H4 (cell line): ENCODE measurements at places on chromosomes 7 and 10. TPM values are rescaled to one million over a fixed set of nuclear protein-coding genes. Genes with fewer than 3 reads are reported as not detected.

DNA sequence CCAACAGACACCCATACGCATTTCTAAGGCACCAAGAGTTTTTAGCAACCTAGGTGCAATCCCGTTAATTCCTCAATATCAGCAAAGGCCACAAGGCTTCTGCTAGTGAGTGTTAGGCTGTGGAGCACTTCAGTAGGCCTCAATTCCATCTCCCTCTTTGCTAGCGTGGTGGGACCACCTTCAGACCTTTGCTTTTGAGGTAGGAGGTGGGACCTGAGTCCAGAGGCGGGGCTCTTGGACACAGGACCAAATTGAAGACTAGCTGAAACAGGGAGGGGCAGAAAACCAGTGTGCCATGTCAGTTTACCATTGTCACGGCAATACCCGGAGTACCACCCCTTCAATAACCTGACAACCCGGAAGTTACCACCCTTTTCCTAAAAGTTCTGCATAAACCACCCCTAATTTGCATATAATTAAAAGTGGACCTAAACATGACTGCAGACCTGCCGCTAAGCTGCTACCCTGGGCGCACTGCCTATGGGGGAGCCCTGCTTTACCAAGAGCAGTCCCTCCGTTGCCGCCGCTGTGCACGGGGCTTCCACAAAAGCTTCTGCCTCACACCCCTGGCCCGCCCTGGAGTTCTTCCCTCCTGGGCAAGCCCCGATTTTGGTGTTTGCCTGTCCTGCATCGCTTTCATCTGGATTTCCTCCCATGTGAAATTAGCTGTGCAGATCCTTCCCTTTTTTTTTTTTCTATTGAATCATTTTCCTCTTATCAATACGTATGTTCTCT, 41.1 kb upstream of the EN2 start:
- DNase-seq = no peak

DNA sequence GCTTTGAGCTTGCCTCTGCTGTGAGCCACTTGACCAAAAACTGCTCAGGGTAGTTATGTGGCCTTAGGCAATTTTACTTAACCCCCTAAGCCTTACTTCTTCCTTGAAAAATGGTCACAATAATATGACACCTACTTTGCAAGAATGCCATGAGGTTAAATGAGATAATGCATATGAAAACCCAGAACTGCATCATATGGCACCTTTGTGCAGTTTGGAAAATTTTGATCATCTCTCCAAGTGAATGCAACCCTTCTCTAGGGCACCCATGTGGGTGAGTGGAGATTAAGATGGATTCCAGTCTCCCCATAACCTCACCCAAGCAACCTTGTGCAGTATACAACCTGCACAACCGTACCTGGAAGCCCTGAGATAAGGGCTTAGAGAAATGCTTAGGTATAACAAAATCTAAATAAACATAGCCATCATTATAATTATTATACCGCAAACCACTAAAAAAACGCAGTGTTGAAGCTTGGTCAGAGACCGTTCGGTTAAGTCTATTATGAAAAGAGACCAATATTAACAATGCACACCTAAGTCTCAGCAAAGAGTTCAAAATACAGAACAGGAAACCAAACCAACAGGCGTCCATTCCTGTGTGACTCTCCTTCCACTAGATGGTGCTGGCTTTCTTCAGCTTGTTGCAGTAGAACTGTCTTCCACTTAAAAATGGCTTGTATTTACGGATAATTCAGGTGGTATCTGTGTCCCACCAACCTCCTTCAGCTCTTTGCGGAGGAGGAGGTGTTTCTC, 21.0 kb upstream of the ASB15 start:
- DNase-seq = peak; percentile 64

DNA sequence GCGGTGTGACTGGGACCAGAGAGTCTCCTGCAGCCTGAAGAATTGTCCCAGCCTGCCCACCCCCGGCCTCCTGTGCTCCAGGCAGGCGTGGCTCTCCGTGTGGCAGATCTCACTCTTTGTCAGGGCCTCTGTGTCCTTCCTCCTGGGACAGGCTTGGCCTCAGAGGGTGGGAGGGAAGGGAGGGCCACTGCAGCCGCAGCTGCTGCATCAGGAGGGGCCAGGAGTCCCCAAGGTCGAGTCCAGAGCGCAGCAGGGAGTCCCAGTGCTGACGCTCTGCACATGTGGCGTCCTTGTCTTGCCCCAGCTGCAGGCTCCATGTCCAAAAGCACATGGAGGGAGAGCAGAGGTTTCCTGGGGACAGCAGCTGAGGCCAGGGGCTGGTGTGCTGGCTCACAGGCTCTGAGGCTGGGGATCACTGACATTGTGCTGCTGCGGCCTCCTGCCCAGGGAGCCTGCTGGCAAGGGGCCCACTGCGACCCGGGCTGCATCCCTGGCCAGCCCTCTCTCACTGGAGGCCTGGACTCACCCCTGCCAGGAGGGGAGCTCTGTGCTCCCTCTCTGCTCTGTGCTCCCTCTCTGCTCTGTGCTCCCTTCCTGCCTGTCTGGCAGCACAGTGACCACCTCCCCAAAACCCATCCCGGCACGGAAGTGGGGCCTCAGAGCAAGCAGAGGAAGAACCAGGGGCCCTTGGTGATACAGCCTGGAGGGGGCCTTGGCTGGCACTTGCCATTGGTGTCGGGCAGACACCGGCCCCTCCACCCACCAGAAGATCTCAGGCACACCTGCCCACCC, 114.6 kb upstream of the RET start:
- DNase-seq = no peak

GPR26 gene
- not detected in 2 replicates for total RNA-seq

GRCh38 chr10:122373108-122373507, 1.4 kb upstream of the PLEKHA1 start:
- no peak for DNase-seq

DNA sequence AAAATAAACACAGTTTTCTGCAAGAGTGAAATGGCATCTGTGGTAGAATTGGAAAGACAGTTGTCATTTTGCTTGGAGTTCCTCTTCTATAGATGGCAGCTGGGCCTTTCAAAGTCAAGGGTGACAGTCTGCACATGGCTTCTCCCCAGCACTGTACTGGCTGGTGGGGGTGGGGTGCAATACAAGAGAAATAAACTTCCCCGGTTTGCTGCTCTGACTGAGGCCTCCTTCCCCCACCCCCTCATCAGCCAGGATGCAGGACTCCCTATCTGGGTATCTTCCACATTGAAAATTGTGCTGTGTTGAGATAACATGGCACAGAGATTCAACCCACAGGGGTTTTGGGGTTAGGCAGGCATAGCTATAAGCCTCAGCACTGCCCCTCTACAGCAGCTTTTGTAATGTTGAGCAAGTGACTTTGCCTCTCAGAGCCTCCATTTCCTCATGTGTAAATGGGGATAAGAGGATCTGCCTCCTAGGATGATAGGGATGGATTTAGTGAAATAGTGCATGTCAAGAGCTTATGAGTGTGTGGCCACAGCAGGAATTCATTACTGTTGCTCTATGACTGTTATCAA, 85.8 kb upstream of the WDR11 start:
- no peak for DNase-seq

OGDH gene
- 67.1 and 93.7 TPM in 2 replicates for total RNA-seq

DNA sequence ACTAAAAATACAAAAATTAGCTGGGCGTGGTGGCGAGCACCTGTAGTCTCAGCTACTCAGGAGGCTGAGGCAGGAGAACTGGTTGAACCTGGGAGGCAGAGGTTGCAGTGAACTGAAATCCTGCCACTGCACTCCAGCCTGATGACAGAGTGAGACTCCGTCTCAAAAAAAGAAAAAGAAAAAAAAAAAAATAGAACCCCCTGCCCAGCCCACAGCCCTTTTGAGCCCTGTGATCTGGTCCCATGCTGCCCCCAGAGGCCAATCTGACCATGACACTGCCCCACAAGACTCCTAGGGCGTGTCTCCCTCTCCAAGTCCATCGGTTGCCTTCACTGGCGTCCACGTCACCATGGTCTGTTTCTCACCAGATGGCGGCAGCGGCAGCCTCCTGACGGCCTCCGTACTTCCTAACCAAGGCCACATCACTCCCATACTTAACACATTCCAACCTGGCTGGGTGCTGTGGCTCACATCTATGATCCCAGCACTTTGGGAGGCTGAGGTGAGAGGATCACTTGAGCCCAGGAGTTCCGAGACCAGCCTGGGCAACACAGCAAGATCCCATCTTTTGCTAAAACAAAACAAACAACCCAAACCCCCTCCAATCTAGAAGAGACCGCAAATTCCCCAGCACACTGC, 18.0 kb downstream of the STX1A start:
- peak; percentile 76 for DNase-seq

RNF148 gene
- total RNA-seq = 0.14 and 0.86 TPM in 2 replicates

- DNase-seq = no peak
These were observed 69.4 kb downstream of the FAM204A start for GRCh38 chr10:118272767-118273166.

MMD2 gene
- not detected in 2 replicates for total RNA-seq

- DNase-seq = no peak
These were observed at the start of gene GRIFIN for GRCh38 chr7:2476298-2476697. Gene GRIFIN, minus strand, starts transcription at chr7:2476398. Its CDS starts 15 bp downstream, at chr7:2476383.

DNA sequence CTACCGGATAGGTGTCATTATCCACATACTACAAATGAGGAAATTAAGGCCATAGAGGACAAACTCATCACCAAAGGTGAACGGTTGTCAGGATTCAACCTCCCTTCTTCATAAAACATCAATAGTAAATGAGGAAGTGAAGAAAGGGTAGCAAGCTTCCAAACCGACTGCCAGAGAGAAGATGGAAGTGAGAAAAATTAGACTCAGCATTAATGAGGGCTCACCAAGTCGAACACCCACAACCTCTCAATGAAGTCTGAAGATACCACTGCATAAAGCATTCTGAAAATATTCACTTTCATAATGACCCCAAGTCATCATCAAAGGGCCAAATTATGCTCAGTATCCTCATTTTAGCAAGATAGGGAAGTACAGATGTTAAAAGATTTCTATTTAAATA, 29.6 kb downstream of the ABCB4 start:
- no peak for DNase-seq

CREM gene
- total RNA-seq = 45.6 and 48.0 TPM in 2 replicates

GRCh38 chr7:31311552-31311951, 29.0 kb downstream of the NEUROD6 start:
- DNase-seq = no peak

COL28A1 gene
- not detected in 2 replicates for total RNA-seq

RPP30 gene
- 82.8 and 108 TPM in 2 replicates for total RNA-seq

DIP2C gene
- total RNA-seq = 2.2 and 2.3 TPM in 2 replicates

DNA sequence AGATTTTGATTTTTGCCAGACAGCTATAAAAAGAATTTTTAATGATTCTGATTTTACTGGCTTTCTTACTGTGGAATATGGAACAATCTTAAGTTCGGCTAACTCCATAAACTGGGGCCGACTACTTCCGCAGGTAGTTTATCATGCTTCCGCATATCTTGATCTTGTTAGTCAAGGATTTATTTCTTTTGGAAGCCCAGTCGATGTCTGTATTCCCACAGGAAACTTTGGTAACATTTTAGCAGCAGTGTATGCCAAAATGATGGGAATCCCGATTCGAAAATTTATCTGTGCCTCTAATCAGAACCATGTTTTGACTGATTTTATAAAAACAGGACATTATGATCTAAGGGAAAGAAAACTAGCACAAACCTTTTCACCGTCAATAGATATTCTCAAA, 8.1 kb downstream of the THNSL1 start:
- DNase-seq = no peak

ZNF138 gene
- 5.9 and 6.3 TPM in 2 replicates for total RNA-seq

- DNase-seq = peak; percentile 17
These were observed 91.1 kb downstream of the CH25H start for GRCh38 chr10:89115876-89116627.

DNA sequence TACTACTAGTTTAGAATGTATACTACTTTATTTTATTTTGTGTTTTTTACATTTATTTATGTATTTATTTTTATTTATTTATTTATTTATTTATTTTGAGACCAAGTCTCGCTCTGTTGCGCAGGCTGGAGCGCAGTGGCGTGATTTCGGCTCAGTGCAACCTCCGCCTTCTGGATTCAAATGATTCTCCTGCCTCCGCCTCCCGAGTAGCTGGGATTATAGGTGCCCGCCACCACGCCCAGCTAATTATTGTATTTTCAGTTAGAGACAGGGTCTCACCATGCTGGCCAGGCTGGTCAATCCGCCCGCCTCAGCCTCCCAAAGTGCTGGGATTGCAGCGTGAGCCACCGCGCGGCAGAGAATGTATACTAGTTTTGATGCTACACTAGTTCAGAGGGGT, 2.0 kb upstream of the PARD3 start:
- no peak for DNase-seq

GRCh38 chr10:69802424-69803161, 887 bp downstream of the COL13A1 start:
- no peak for DNase-seq

ABCB1 gene
- 12.4 and 14.1 TPM in 2 replicates for total RNA-seq

DNA sequence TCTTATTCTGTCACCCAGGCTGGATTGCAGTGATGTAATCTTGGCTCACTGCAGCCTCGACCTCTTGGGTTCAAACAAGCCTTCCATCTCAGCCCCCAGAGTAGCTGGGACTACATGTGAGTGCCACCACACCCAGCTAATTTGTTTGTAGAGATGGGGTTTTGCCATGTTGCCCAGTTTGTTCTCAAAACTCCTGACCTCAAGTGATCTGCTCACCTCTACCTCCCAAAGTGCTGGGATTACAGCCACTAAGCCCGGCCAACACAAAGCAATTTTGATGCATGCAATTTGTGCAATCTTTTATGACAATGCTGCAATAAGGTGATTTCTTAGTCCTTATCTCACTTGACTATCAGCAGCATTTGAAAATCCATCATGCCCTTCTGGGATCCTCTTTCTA, 333.1 kb downstream of the FRMD4A start:
- DNase-seq = no peak

- DNase-seq = no peak
These were observed 4.9 kb upstream of the GRID2IP start for GRCh38 chr7:6556196-6556595.

AOAH gene
- 27.9 and 29.3 TPM in 2 replicates for total RNA-seq

COMMD3 gene
- total RNA-seq = 44.9 and 45.2 TPM in 2 replicates

RPEL1 gene
- 0.08 TPM in 1 of 2 replicates, not detected in the other for total RNA-seq

GRCh38 chr7:158327571-158328180, 259.9 kb downstream of the PTPRN2 start:
- DNase-seq = no peak

GRCh38 chr10:71899665-71900412, 48.8 kb upstream of the PSAP start:
- DNase-seq = no peak

PDZD7 gene
- total RNA-seq = 0.21 and 0.97 TPM in 2 replicates

HTR5A gene
- total RNA-seq = not detected in 2 replicates
